ENCODE measurements at places on chromosomes 6 and 20.

- no peak overlapping the region for H3K4me3 ChIP-seq
- H3K4me1 ChIP-seq = peaks cover 4% of the 10 kb centered on the region
- DNase-seq = no peak
- H3K36me3 ChIP-seq = peaks cover 4% of the 10 kb centered on the region
- H3K27ac ChIP-seq = no peak overlapping the region
- peaks cover 2% of the 10 kb centered on the region for H3K27me3 ChIP-seq
These were observed 130.8 kb downstream of the SYCP2 start for GRCh38 chr20:59802471-59803221.

DNA sequence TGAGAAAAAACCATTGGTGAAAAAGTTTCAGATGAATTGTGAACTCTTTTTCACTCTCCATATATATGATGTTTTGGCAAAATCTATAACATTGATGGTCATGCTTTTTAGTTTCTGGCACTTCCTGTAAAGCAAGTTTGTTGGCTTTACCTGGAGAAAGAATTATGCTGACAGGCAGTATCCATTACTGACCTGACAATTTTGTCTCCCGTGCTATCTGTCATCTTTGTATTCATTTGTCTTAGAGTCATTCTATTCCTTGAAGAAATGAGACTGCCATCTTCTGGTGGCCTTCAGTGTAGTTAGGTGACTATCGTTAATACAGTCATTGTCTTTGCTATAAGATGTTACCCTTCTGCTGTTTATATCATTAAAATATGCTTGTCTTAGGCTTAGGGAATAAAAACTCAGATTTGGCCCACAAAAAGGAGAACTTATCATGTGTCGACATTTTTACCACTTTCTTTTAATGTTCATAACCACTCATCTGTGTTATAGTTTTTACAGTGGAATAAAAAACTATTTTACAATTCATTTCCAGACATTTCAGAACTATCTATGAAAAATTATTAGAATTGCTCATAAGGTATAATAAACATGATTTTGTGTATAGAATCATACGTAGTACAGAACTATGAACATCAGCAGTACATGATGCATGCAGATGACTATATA, 707.0 kb downstream of the EPM2A start:
- H3K36me3 ChIP-seq = no peaks in the 10 kb centered on the region
- no peaks in the 10 kb centered on the region for H3K4me1 ChIP-seq
- no peaks in the 10 kb centered on the region for H3K27me3 ChIP-seq

DNA sequence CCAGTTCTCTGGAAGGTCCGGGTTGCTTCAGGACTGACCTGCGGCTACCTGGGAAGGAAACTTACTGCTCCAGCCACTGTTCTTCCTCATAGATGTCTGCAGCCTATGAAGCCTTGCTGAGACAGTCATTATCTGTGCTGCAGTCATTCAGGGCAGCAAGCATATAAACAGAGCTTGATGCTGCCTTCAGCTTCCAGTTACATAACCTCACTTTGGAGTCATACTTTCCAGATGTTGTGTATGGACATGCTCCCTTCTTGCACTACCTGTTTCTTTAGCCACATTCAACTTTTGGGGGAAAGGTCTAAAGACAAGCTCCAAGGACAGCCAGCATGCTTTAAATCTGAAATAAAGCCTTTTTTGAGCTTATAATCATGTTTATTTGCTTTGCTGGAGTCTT, 98.1 kb downstream of the SLC24A3 start:
- no peak overlapping the region for H3K27ac ChIP-seq
- DNase-seq = no peak
- H3K36me3 ChIP-seq = no peaks in the 10 kb centered on the region

- DNase-seq = no peak
- H3K27me3 ChIP-seq = peaks cover 9% of the 10 kb centered on the region
- H3K4me3 ChIP-seq = no peak overlapping the region
- H3K4me1 ChIP-seq = peaks cover under 1% of the 10 kb centered on the region
These were observed 21.2 kb downstream of the MAVS start for GRCh38 chr20:3867802-3868201.

DNA sequence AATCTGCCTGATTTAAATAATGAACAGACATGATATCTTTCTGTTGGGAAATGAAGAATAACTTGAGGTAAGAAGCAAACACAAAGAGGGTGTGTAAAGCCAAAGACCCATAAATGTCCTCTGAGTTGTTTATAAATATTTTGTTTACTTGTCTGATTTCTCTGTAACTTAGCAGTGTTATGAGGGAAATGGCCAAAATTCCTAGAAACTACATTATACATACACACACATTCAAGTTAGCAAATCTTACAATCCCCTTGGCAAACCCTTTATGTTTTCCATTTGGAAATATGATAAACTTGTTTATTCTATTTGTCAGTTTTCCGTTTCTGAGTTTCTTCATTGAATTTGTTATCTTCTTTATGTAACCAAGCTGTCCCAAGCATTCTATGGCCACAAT, 81.4 kb upstream of the TCF21 start:
- no peak for DNase-seq
- H3K4me3 ChIP-seq = no peak overlapping the region
- H3K27ac ChIP-seq = no peak overlapping the region
- no peaks in the 10 kb centered on the region for H3K36me3 ChIP-seq

DNA sequence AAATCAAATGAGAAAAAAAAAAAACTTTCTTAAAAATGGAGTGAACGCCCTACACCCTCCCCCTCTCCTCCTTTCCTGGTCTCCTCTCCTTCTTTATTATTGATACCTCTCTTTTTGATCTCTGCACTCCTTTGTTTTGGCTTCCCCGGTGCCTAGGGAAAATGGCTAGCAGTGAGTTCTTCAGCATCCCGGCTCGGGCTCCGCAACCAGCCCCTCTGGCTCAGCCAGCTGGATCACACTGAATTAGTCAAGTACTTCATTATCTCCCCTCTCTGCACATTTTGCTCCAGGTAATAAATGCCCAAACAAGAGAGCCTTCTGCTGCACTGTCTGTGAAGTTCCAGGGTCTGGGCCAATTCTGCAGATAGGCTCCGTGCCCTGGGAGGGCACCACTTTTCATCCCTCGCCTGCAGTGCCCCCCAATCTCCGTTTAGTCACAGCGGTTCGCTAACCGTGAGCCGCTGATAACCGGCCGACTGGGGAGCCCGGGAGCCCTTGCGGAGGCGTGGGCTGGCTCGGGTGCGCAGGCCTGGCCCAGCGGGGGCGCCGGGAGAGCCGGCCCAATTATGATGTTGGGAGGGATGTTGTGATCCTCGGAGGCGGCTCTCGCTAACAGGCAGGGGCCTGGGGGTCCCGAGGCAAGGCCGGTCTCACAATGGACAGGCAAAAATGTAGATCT, 301.9 kb downstream of the TFAP2A start:
- peaks cover 3% of the 10 kb centered on the region for H3K27me3 ChIP-seq
- peak; percentile 8 for DNase-seq
- H3K27ac ChIP-seq = no peak overlapping the region
- H3K4me1 ChIP-seq = peaks cover 3% of the 10 kb centered on the region
- no peak overlapping the region for H3K4me3 ChIP-seq
- H3K36me3 ChIP-seq = no peaks in the 10 kb centered on the region

DNA sequence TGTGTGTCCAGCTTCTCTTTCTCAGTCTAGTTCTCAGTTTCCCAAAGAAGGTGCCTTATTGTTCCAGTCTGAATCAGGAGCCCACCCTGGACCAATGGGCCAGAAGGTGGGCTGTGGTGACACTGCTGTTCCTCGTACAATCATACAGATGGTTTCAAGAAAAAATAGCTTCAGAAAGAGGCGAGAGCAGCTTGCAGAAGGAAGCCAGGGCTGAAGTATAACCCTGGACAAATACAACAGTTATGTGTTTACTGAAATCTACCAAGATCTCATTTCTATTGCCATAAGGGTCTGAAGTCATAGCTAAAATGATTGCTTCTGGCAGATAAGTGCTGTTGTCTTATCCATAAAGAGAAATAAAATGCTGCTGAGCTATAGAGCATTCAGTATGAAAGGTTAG, 75.4 kb downstream of the PFDN4 start:
- H3K36me3 ChIP-seq = no peaks in the 10 kb centered on the region
- no peaks in the 10 kb centered on the region for H3K4me1 ChIP-seq
- H3K27me3 ChIP-seq = no peaks in the 10 kb centered on the region
- H3K27ac ChIP-seq = no peak overlapping the region
- no peak for DNase-seq
- H3K4me3 ChIP-seq = no peak overlapping the region

DNA sequence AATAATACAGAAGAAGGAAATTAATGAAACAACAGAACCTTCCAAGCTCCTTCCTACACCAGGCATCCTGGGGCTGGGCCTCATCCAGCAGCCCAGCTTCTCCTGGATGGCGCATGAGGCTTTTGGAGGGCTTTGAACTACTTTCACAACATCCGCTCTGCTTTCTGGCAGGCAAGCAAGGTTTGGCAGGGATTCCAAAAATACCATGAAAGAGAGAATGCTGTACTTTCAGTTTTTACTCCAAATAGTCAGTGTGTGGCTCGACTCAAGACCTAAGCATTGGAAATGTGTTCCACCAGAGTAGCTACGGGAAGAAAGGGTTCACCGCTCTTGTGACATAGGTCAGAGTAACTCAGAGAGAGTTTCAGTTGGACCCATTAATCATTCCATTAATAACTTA, 125.4 kb downstream of the OPRM1 start:
- H3K27me3 ChIP-seq = peaks cover 2% of the 10 kb centered on the region
- DNase-seq = no peak
- peaks cover 24% of the 10 kb centered on the region for H3K36me3 ChIP-seq
- H3K4me3 ChIP-seq = no peak overlapping the region

GRCh38 chr6:15087186-15087589, 158.7 kb upstream of the JARID2 start:
- H3K27ac ChIP-seq = no peak overlapping the region
- DNase-seq = no peak
- no peak overlapping the region for H3K4me3 ChIP-seq
- H3K27me3 ChIP-seq = peaks cover under 1% of the 10 kb centered on the region
- peaks cover 6% of the 10 kb centered on the region for H3K4me1 ChIP-seq
- no peaks in the 10 kb centered on the region for H3K36me3 ChIP-seq

- no peak overlapping the region for H3K27ac ChIP-seq
- DNase-seq = no peak
- peaks cover 6% of the 10 kb centered on the region for H3K4me1 ChIP-seq
- no peaks in the 10 kb centered on the region for H3K27me3 ChIP-seq
- H3K4me3 ChIP-seq = no peak overlapping the region
These were observed 13.5 kb downstream of the NCOA7 start for GRCh38 chr6:125804264-125804663.

DNA sequence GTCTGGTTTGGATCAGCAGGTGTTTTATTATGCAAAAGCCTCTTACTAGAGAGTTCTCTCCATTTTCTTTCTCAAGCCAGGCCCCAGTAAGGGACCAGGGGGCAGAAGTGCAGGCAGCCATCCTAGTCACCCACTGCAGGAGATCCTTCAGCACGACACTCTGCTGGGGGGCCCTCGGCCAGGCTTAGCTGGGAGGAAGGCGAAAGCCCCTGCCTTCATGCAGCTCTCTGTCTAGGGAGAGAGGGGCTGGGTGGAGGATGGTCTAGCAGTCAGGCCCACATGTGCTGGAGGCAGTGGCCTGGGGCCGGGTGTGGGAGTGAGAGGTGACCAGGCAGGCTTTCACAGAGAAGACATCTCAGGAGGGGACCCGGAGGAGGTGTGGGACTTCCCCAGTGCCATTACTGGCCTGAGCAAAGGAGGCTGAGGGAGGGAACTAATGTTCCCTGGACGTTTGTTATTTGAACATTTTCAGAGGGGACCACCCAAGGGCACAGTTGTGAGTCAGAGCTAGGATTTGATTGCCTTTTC, 33.5 kb upstream of the VSTM2L start:
- no peak for DNase-seq
- peaks cover 31% of the 10 kb centered on the region for H3K36me3 ChIP-seq
- H3K27ac ChIP-seq = no peak overlapping the region
- no peaks in the 10 kb centered on the region for H3K4me1 ChIP-seq
- no peak overlapping the region for H3K4me3 ChIP-seq

- H3K4me1 ChIP-seq = peaks cover 9% of the 10 kb centered on the region
- H3K27me3 ChIP-seq = no peaks in the 10 kb centered on the region
- no peak overlapping the region for H3K4me3 ChIP-seq
- H3K36me3 ChIP-seq = peaks cover 50% of the 10 kb centered on the region
- DNase-seq = no peak
These were observed 38.7 kb downstream of the STK38 start for GRCh38 chr6:36508532-36508931.

GRCh38 chr6:163397326-163397725, 17.2 kb upstream of the QKI start:
- no peak for DNase-seq
- no peak overlapping the region for H3K4me3 ChIP-seq
- H3K36me3 ChIP-seq = no peaks in the 10 kb centered on the region
- peaks cover 26% of the 10 kb centered on the region for H3K4me1 ChIP-seq
- peaks cover 4% of the 10 kb centered on the region for H3K27me3 ChIP-seq
- peak overlapping the region; percentile 13 for H3K27ac ChIP-seq

DNA sequence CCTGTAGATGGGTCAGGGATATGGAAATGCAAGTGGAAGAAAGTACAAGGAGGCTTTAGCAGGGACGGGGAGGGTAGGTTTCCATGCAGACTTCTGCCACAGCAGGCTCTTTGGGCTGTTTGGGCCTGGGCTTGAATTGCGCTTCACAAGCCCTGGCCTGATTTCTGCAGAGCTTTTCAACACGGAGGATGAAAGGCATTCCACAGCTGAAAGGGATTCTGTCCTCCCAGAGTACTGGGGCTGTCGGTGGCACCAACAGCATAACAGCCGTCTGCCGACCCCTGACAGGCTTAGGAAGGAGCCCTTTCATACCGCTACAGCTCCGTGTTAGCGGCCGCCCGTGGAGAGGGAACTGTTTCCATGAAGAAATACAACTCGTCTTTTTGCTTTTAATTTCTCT, 22.9 kb upstream of the TBC1D7 start:
- DNase-seq = no peak
- H3K4me3 ChIP-seq = no peak overlapping the region
- peaks cover 40% of the 10 kb centered on the region for H3K4me1 ChIP-seq
- H3K27me3 ChIP-seq = peaks cover 10% of the 10 kb centered on the region
- no peaks in the 10 kb centered on the region for H3K36me3 ChIP-seq

- H3K4me1 ChIP-seq = no peaks in the 10 kb centered on the region
- H3K27me3 ChIP-seq = peaks cover 1% of the 10 kb centered on the region
- H3K27ac ChIP-seq = no peak overlapping the region
- H3K36me3 ChIP-seq = no peaks in the 10 kb centered on the region
- no peak overlapping the region for H3K4me3 ChIP-seq
These were observed 76.0 kb upstream of the TOX2 start for GRCh38 chr20:43838703-43839060.

- no peak overlapping the region for H3K27ac ChIP-seq
- peaks cover 2% of the 10 kb centered on the region for H3K4me1 ChIP-seq
- H3K4me3 ChIP-seq = no peak overlapping the region
These were observed 282.4 kb upstream of the HSF2 start for GRCh38 chr6:122116835-122117627.

GRCh38 chr6:53894091-53894490, 99.3 kb downstream of the LRRC1 start:
- H3K27me3 ChIP-seq = no peaks in the 10 kb centered on the region
- no peak overlapping the region for H3K4me3 ChIP-seq
- H3K4me1 ChIP-seq = peaks cover 17% of the 10 kb centered on the region
- H3K36me3 ChIP-seq = no peaks in the 10 kb centered on the region

GRCh38 chr20:48653706-48654051, 174.1 kb downstream of the PREX1 start:
- no peak overlapping the region for H3K4me3 ChIP-seq
- peaks cover 74% of the 10 kb centered on the region for H3K36me3 ChIP-seq
- no peak for DNase-seq
- no peak overlapping the region for H3K27ac ChIP-seq
- H3K27me3 ChIP-seq = peaks cover 30% of the 10 kb centered on the region

GRCh38 chr20:62216636-62217566, 3.2 kb downstream of the HRH3 start:
- no peak for DNase-seq
- no peak overlapping the region for H3K27ac ChIP-seq
- H3K36me3 ChIP-seq = no peaks in the 10 kb centered on the region
- H3K27me3 ChIP-seq = peaks cover 8% of the 10 kb centered on the region
- H3K4me3 ChIP-seq = no peak overlapping the region

- peaks cover 6% of the 10 kb centered on the region for H3K36me3 ChIP-seq
- peaks cover 40% of the 10 kb centered on the region for H3K4me1 ChIP-seq
- peak overlapping the region; percentile 83 for H3K27ac ChIP-seq
- peaks cover 3% of the 10 kb centered on the region for H3K27me3 ChIP-seq
- H3K4me3 ChIP-seq = no peak overlapping the region
These were observed 396.5 kb upstream of the CNR1 start for GRCh38 chr6:88562353-88563276.

Measured in endothelial cell (in vitro differentiated cells).